NCI-H774 (cell line): ENCODE measurements at places on chromosomes 6 and 20.

- DNase-seq, result no peak
These were observed 24.1 kb downstream of the BFSP1 start for GRCh38 chr20:17507032-17507431.

DNA sequence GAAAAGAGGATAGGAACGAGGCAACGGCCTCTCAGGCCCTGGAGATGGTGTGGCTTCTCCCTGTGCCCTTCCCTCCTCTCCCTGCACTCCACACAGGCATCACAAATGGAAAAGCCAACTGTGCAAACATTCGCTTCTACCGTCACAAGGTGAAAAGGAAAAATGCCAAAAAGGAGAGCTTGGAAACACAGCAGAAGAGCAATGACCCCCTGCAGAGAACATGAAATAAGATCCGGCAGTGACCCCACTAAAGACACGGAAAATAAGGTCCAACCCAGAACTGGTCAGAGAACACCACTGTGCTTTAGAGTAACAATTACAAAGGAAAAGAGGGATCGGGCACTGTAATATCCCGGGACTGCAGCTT lies 63.0 kb downstream of the SLC22A23 start:
- peak; percentile 47 for DNase-seq

DNA sequence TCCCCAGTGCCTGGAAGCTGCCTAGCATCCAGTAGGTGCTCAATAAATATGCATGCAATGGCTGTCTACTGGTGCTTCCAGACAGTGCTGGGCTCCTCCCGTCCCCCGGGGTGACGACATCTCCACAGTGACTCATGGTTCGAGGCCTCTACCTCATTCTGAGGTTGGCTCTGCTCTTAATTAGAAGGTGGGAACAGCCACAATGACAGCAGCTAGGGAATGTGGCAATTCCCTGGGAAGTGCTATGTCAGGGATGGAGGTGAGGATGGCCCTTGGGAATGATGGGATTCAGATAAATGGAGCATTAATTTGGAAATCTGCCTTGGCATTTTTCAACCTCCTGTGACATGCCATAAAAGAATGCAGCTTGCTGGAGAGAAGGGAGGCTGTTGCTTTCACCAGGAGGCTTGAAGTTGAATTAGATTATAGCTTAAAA lies 43.5 kb upstream of the NFATC2 start:
- DNase-seq, result no peak

- DNase-seq, result no peak
These were observed 161.3 kb downstream of the THBS2 start for GRCh38 chr6:169092375-169092774.

DNA sequence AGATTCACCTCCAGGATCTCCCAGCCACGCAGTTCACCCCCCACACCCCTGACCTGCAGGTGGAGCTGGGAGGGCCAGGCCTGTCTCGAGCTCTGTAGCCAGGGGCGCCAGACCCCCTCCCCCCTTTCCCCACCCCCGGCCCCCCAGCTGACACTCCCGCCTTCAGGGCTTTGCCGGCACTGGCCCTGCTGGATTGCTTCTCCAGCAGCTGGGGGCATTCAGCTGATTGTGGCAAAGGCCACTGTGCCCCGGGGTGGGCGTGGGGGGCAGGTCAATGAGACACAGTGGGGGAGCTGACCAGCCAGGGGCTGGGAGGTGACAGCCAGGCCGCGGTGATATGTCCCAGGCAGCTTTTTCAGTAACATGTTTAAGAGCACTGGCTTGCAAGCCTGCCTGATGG lies 22.2 kb downstream of the ZBP1 start:
- no peak for DNase-seq

DNA sequence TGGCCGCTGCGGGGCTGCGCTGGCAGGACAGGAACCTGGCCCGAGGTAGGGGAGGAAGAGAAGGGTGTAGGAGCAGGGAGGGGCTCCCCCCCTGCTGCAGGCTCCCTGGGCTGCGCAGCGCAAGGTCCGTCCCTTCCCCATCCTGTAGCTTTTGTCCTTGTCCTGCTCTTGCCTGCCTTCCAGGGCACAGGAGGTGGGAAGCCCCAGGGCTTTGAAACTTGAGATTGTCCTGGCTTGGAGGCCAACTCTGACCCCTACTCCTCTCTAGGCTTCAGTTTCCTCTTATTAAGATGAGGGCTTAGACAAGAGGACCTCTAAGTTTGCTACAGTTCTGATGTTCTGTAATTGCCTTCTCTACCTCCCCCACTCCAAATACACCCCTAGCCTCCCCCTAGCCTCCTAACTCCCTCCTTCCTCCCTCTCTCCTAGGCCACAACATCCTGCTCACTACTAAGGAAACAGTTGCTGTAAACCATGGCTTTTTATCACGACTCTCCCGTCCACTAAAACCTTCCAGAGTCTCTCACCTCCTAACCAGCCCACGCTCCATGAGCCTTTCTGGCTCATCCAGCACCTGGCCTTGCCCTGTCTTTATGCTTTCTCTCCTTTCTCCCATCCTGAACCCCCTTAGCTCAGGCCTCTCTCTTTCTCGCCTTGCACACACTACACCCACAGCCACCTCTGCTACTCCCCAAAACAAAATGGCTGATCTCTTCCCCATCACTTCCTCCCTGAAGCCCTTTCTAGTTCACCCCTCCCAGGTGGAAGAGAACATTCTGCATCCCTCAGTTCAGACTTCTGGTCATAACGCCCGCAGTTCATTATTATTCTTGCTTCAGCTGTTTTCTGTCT lies 10.2 kb downstream of the UNC5CL start:
- no peak for DNase-seq

DNA sequence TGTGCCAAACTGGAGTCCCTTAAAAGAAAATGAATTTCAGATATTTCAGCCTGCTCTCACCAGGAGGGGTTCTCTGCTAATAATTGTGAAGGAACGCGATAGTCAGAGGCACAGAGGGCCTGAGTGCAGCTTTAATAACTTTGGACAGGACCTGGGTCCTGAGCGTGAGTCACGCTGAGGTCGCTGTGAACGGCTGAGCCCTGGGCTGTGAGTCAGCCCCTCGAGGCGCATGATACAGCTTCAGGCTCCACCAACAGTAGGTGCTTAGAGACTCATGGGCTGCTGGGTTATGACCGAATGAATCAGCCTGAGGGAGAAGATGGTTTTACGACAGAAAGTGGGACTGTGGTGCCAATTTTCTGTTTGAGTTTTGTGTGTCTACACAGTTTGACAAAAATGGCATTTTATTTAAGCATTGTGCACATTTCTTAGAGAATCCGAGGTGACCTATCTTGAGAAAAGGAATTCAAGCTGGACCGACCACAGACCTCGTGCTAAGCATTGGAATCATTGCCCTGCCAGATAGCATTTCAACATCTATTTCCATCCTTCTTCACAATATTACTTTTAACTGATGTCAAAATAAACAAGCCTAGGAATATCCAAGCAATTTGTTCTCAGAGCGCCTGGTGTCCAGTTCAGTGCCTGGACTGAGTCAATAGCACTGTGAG lies 183.0 kb downstream of the THBS2 start:
- no peak for DNase-seq

DNA sequence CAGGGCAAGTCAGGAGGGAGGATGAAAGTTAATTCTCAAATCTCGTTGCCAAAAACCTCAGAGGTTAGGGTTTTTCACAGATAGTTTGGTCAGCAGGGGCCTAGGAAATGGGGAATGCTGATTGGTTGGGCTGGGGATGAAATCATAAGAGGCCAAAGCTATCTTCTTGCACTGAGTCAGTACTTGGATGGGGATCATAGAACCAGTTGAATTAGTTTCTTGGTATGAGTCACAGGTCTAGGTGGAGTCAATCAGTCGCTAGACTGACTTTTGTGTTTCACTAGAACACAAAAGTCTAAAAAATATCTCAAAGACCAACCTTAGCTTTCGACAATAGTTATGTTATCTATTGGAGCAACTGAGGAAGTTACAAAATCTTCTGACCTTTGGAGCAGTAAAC lies 368.5 kb downstream of the TBC1D32 start:
- DNase-seq, result no peak

DNA sequence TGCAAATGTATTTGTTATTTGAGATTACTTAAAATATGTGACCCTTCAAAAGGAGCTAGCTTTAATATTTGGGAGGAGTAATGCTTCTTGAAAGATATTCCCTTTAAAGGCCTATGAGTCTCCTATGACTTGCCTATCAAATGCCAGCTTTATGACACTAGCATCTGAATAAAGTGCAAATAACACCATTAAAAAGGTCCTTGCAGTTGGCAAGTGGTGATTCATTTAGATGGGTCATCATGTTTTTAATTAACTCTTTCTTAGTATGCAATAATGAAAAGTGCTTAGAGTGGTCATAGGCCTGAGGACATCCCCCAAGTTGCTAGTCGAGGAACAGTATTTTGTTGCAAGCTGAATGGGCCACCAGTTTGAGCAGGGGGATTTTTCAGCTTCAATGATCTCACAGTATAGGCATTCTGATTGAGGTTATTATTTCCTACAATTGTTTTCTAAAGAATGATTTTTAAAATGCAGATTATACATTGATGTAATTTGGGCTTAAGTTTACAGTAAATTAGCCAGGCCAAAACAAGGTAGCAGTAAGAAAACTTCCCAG lies 3.7 kb upstream of the CD2AP start:
- DNase-seq, result no peak

GRCh38 chr20:53635221-53635620 lies 41.6 kb upstream of the ZNF217 start:
- no peak for DNase-seq

DNA sequence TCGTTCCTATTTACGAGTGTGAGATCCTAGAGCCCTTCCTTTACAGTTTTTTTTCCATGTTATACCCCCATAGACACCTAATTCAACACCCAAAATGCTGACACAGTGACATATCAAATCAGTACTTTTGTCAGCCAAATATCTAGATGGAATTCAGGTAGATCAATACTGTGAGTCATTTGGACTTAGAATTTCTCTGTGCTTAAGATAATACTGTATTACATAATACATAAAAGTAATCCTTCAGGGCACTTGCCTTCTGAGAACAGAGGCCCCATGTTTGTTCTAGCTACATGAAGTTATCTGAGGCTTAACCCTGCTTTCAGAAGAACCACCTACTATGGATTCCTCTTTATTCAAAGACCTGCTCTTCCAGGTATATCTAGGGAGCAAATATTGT lies 623.1 kb downstream of the PHF3 start:
- no peak for DNase-seq

GRCh38 chr6:121711472-121711871 lies 276.0 kb downstream of the GJA1 start:
- no peak for DNase-seq

DNA sequence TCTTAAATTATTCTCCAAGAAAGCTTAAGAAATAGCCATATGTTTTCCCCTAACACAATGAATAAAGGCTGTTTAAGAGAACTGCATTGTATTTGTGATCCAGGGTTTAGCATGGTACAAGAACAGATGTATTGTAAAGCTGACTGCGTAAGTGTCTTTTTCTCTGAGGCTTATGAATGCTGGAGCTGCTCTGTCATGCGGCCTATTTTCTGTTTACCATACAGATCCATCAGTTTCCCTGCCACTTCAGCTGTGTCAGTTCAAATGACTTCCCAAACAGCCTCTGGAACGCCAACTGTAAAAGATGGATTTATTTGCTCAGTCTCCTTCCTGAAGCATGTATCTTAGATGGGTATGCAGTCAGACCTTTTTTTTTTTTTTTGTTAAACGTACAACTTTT lies 419.3 kb upstream of the HS3ST5 start:
- DNase-seq, result peak; percentile 50

GRCh38 chr20:7695635-7696034 lies 244.6 kb downstream of the HAO1 start:
- no peak for DNase-seq

- no peak for DNase-seq
These were observed 47.0 kb downstream of the COL19A1 start for GRCh38 chr6:69913361-69913760.

DNA sequence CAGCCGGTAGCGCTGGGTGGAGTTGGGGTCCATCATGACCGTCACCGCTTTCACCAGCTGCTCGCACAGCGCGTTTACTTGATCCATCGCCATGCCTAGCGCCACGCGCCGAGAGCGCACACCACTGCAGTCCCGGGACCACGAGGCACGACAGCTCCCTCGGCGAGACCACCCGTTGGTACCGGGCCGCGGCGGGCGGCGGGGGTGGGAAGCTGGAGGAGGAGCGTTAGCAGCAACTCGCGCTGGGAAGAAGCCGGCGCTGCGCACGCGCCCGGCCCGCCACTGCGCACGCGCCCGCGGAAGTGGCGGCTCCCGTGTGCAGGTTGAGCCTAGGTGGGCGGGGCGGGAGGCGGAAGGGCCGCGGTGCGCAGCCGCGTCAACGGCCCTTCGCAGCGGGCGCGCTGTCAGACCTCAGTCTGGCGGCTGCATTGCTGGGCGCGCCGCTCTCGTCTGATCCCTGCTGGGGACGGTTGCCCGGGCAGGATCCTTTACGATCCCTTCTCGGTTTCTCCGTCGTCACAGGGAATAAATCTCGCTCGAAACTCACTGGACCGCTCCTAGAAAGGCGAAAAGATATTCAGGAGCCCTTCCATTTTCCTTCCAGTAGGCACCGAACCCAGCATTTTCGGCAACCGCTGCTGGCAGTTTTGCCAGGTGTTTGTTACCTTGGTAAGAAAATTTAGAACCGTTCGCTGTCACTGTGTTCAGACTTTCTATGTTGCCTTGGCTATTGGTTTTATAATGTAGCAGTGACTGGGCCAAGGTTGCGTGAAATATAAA lies at the start of the genes POLH and XPO5:
Gene POLH (plus strand): TSS at position 414 of the 780 bp plus-strand sequence. CDS start 6,135 bp downstream, outside the sequence.
Gene XPO5 (minus strand): TSS at position 267 of the 780 bp plus-strand sequence. CDS start 174 bp downstream, at position 93.
- DNase-seq, result peak; percentile 90

GRCh38 chr6:26382121-26382520 lies 787 bp upstream of the BTN2A2 start:
- no peak for DNase-seq

- no peak for DNase-seq
These were observed 123.9 kb downstream of the MAFB start for GRCh38 chr20:40565001-40565681.

DNA sequence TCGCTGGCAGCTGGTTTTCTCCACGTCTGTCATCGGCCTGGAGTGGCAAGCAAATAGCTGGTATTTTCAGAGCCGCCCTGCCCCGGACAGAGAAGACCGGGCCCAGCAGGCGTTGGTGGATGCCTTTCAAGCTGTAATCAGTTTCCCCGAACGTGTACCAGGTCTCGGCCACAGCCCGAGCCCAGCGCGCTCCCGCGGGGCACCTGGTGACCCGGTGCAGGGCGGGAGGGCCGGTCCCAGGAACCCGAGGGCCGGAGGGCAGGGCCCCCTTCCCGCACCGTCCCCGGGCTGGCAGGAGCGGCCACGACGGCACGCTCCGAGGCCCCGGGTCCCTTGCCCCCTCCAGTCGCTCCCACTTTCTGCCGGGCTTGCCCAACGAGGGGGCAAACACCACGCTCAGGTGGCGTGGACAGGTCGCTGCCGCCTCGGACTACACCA lies 348 bp upstream of the PYGB start:
- DNase-seq, result no peak

GRCh38 chr6:155115893-155116570 lies 120.9 kb downstream of the TIAM2 start:
- no peak for DNase-seq
